ENCODE measurements at places on chromosomes 11 and 22.

DNA sequence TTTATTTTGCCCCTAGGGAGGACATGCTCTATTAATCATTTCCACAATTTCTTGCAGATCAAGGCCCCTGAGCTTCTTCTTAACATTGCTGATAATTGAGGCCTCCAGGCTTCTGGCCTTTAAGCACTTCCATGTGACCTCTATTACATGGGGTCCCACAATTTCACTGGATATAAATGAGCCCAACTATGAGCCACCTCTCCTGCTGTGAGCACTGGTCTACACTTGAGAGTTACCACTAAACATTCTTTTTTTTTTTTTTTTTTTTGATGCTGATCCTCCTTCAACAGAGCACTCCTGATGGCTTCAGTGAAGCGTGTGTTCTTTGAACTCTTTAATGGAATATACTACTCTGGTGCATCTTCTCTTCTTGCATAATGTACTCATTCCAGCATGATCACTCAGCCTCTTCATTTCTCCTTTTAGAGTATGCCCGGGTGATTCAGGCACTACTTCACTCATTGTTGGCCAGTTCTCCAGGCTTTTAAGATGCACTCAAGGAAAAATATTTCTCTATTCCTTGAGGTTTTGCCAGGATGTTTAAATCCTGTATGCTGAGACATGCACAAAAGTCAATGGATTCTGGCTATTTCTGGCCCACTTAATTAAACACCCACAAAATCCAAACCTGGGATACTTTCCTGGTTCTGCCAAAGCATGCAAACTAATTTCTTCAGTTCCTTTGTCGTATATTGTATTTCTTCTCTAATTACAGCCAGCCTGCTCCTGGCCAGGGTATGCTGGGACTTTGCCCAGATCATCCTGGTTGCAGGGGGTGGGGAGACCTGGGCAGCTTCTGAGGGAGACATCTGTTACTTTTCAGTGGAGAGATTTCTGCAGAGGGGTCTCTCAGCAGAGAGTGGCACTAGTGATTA lies 257.8 kb upstream of the LUZP2 start:
- DNase-seq: no peak

GRCh38 chr22:44023404-44024287 lies 456 bp upstream of the PARVB start:
- DNase-seq: no peak

GRCh38 chr11:18527512-18527911 lies 770 bp upstream of the TSG101 start:
- DNase-seq: no peak

DNA sequence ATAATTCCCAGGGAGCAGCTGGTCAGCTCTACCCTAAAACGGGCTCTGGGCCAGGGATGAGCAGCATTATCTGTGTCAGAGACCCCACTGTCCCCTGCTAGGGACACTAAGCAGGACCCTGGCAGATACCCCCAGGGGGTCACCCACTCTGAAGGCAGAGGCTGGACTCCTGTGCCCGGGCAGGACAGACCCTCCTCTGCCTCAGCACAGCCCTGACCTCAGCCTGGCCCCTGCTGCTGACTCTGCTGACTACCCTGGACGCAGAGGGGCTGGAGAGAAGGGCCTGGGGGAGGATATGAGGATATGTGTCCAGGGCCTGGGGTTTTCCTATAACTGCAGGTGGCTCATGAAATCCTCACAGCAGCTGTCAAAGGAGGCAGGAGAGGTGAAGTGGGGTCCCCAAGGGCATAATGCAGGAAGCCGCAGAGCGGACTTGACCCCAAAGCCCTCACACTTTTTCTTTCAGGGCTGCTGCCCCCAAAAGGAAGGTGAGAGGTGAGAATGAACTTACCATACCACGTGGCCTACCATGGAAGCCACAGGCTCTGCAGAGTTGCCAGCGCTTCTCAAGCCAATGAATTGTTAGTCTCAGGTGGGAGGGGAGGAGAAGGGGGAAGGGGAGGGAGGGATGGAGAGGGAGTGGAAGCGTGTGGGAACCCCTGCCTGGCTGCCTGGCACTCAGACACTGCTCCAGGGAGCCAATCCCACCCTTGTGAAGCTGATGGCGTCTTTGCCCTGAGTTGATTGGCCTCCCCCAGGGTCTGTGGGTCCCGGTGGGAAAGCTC lies 76.7 kb upstream of the WNT11 start:
- DNase-seq: no peak

DNA sequence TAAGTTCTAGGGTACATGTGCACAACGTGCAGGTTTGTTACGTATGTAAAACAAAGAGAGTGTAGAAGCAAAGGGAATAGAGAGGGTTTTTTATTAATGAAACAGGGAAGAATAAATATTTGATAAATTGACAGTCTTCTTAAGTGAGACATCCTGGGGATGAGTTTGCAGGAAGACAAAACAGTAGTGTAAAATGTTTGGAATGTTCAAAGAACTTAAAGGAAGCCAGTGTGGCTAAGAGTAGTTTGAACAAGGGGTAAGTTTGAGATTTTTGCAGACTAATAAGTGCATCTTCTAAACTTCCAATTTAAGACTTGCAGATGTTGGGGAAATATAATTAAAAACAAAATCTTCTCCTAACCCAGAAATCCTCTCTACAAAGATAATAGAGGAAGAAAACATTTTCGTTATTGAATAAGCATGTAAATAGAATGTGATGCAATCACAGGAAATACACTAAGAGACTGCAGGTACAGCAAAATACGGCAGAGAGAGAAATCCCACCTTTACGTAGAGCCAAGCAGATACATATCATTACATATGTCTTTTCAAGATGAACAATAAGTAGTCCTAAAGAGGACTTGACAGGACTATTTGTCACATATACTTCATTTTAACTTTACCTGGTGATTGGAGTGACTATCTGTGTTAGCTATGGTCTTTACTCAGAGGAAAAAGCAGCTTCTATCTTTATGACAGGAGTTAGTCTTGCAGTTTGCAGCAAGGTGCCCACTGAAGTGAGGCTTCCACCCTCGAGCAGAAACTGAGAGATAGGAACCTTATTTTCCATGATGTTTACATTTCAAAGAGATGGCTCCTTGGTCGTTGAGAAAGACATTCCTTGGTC lies 402.1 kb downstream of the CNTN5 start:
- DNase-seq: no peak

DNA sequence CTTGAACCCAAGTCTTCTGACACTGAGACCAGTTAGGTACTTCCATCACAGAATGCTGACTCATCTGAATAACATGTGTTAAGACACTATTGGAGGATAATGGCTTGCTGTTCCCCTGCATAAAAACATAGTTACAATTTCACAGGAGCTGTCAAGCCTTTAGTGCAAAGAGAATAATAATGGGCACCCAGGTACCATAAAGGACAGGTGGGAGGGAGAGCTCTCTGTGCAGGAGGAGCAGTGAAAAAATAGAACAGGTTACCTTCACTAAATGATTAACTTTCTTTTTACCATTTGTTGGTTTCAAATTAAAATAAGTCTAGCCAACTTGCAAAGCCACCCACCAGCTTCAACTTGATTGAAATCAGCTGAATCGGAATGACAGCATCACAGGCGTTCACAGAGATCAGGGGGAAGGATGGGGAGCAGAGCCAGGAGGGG lies 173.2 kb downstream of the DSCAML1 start:
- no peak for DNase-seq

DNA sequence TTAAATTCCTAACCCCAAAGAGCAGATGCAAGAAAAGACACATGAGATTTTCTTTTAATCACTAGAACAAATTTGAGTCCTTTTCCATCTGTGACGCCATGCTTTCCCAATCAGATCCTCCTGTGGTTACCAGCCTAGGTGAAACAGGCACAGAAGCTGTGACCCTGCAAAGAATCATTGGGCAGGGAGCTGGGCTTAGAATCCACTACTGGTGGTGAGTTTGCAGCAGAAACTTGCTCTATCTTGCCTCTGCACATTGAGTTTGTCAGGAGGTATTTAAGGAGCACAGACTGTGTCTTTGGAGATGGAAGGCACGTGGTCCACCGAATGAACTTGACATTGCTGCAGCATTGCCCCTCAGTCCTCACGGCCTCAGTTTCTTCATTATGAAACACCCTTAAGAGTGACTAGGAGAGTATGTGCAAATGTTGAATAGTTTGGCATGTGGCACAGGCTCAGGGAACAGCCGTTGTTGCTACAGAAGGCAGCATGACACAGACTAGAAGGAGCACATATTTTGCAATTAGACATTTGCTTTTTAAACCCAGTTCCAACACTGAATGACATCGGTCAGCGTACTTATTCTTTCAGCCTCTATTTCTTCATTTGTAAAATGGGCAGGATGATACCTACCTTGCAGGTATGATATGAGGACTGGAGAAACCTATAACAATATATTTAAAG lies 127.6 kb downstream of the DBX1 start:
- no peak for DNase-seq

GRCh38 chr11:125091247-125091876 lies 20.1 kb downstream of the TMEM218 start:
- DNase-seq: no peak

DNA sequence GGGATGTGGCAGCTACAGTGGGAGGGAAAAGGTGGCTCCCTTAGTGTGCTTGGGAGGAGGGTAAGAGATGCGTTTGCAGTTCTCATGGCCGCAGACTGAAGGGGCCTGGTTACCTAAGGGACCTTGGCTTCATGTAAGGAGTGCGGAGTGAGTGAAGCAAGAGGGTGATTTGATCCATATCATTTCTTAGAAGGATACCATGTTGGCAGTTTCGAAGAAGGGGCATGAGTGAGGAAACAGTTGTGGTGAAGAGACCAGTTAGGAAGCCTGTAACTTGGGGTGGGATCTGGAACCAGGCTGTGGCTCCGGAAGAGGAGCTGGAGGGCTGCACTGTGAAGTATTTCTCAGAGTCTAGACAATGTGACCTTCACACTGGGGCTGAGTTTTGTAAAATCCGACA lies 45.0 kb downstream of the ST3GAL4 start:
- no peak for DNase-seq

DNA sequence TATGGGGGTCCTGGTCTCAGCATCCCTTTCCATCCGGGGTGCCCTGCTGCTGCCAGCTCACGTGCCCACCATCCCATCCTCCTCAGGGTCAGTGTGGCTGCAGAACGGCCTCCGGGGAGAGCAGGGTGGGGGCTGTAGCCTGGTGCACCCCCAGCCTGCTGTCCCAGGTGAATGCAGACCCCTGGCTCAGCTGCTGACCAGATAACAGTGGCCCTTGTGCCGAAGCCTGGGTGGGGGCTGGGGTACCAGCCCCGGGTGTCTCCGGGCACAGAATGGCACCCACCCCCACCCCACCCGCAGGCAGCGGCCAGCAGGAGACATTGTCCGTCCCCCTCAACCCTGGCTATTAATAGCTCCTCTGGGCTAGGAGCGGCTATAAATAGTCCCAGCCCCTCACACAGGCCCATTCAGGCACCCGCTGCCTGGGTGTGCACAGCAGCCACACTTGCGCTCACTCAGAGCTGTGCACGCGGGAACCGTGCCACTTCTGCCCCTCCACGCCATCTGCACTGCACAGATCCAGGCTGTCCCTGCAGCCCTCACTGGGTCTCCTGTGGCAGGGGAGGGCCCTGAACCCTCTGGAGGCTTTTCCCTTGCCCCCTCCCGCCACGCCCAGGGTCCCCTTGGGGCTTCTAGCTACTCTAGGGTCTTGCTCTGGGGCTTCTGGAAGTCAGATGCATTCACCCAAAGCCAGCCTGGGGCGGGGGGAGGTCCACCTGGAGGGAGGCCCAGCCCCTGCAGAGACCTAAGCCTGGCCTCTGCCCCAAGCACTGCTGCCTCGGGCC lies 18.7 kb downstream of the CRELD2 start:
- no peak for DNase-seq

- DNase-seq: no peak
These were observed 2.0 kb downstream of the PARVB start for GRCh38 chr22:44026066-44026629.

- DNase-seq: no peak
These were observed 13.1 kb downstream of the USP2 start for GRCh38 chr11:119368121-119369034.

- DNase-seq: no peak
These were observed 22.6 kb downstream of the ACO2 start for GRCh38 chr22:41491374-41492100.

GRCh38 chr11:19559746-19560145 lies 152.9 kb upstream of the NAV2 start:
- no peak for DNase-seq

- no peak for DNase-seq
These were observed 1041.0 kb downstream of the BRD1 start for GRCh38 chr22:48786679-48786996.

- no peak for DNase-seq
These were observed 34.0 kb upstream of the TRPC6 start for GRCh38 chr11:101617735-101618332.

- no peak for DNase-seq
These were observed 16.6 kb downstream of the TBC1D10A start for GRCh38 chr22:30309951-30310741.

DNA sequence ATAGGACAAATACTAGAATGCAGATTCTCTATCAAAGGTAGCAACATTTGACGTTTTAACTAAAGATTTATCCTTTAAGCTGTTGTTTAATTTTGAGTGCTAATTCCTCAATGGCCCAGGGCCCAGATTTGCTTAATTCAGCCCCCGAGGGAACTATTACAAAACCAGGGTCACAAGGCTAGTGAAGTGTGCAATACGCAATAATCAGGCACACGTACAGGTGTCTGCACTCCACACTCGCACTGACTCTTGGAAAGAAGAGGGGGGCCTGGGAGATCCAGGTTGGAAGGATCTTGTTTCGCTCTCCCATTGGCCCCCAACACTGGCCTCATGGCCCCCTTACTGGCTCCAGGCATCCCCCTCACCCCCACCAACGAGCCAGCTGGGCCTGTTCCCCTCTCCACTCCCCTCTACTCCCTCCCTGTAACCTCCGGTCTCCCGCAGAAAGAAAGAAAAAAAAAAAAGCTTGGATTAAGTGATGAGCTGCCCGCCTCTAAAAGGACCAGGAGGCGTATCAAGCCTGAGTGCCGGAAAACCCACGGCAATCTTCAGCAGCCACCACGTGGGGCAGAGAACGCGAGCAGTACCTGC lies 2.2 kb upstream of the KIRREL3 start:
- DNase-seq: no peak

- no peak for DNase-seq
These were observed 43.4 kb downstream of the MCM5 start for GRCh38 chr22:35443338-35443737.

GRCh38 chr22:19900707-19901436 lies 40.7 kb upstream of the COMT start:
- no peak for DNase-seq

DNA sequence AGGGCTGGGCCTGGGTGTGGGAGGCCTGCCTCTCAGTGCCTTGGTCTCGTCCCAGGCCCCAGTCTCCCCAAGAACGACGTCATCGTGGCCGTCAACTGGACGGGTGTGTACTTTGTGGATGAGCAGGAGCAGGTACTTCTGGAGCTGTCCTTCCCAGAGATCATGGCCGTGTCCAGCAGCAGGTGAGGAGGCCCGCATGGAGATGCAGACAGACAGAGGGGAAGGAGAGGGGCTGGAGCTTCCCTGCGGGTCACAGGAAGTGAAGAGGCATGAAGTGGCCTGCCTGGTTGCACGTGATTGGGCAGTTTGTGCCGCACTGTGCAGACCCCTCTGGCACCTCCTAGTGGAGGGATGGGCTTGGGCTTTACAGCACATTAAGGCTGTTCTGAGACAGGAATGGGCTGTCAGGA lies 70.4 kb downstream of the MYO7A start:
- DNase-seq: no peak

GRCh38 chr22:35649636-35650250 lies 1.5 kb downstream of the APOL6 start:
- DNase-seq: peak; percentile 43

- DNase-seq: no peak
These were observed 53.8 kb downstream of the SWAP70 start for GRCh38 chr11:9717719-9718118.

- no peak for DNase-seq
These were observed 28.2 kb downstream of the JHY start for GRCh38 chr11:122910775-122911174.

Measured in CD8-positive, alpha-beta T cell (primary cell).